Endodermal cell (in vitro differentiated cells): ENCODE measurements at places on chromosomes 1 and 21. TPM values are rescaled to one million over a fixed set of nuclear protein-coding genes. Genes with fewer than 3 reads are reported as not detected.

Gene ADAMTS4
- total RNA-seq = 3.4 to 9.6 TPM (median 8.2 TPM) in 3 replicates

Gene TTLL10
- total RNA-seq = 0.14 and 1.2 TPM in 2 replicates

Gene WNT2B
- total RNA-seq = 0.35 to 0.51 TPM (median 0.40 TPM) in 3 replicates

DNA sequence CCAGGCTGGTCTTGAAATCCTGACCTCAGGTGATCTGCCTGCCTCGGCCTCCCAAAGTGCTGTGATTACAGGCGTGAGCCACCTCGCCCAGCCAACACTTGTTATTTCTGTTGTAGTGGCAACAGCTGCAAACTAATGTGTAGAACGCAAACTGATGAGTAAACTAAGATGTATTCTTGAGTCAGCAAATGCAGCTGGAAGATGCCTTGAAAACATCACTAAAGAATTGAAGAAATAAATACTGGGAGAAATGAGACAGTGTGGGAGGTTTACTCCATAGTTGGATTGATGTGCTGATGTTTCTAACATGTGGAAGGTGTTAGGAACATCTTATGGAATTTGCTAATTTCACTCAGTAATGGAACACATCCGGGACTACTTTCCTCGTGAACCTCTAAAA, 61.3 kb upstream of the KCNE2 start:
- no peak for DNase-seq
- H3K36me3 ChIP-seq = no peaks in the 10 kb centered on the region
- H3K27ac ChIP-seq = no peak overlapping the region
- H3K27me3 ChIP-seq = no peaks in the 10 kb centered on the region
- no peak overlapping the region for H3K4me3 ChIP-seq

DNA sequence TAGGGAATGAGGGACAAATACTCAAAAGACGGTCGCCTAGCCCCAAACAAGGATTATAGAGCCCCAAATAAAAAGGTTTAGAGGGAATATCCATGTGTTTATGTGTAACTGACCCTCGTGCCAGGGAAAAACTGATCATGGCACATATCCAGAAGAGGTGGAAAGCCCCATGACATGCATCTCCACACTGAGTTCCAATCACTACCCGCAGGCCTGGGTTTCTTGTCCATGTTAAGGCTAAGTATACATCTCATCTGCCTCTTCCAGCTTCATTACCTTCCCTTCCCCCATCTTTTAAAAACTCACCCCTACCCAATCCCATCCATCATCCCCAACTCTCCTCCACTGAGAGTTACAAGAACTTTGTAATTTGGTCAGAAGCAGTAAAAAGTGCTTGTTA, 15.2 kb downstream of the GADD45A start:
- H3K36me3 ChIP-seq = no peaks in the 10 kb centered on the region

- no peaks in the 10 kb centered on the region for H3K36me3 ChIP-seq
- H3K4me1 ChIP-seq = peaks cover 31% of the 10 kb centered on the region
- H3K4me3 ChIP-seq = no peak overlapping the region
- DNase-seq = no peak
Measured at GRCh38 chr1:159937054-159937750, 8.2 kb downstream of the IGSF9 start.

- no peak for DNase-seq
- H3K27ac ChIP-seq = no peak overlapping the region
- H3K4me1 ChIP-seq = peaks cover 22% of the 10 kb centered on the region
- no peaks in the 10 kb centered on the region for H3K27me3 ChIP-seq
- H3K4me3 ChIP-seq = no peak overlapping the region
Measured at GRCh38 chr1:21939650-21940374, 2.7 kb upstream of the HSPG2 start.

DNA sequence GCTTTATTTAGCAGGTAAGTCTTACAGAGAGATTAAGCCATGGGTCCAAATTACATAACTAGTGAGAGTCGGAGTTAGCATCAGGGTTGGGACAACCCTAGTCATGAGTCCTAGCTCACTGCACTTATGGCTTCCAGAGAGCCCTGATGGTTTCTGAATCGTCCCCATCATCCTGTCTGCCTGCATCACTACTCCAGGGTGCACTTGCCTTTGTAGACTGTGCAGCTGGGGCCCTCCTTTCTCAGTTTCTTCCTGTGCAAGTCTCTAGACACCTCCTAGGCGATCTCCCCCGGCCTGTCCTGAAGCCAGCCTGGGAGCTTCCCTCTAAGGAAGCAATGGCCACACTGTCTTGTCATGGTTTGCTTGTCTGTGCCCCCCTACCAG, 37.1 kb downstream of the KIAA0040 start:
- peaks cover 60% of the 10 kb centered on the region for H3K27me3 ChIP-seq
- H3K4me3 ChIP-seq = no peak overlapping the region
- DNase-seq = no peak
- H3K4me1 ChIP-seq = no peaks in the 10 kb centered on the region
- H3K27ac ChIP-seq = no peak overlapping the region

DNA sequence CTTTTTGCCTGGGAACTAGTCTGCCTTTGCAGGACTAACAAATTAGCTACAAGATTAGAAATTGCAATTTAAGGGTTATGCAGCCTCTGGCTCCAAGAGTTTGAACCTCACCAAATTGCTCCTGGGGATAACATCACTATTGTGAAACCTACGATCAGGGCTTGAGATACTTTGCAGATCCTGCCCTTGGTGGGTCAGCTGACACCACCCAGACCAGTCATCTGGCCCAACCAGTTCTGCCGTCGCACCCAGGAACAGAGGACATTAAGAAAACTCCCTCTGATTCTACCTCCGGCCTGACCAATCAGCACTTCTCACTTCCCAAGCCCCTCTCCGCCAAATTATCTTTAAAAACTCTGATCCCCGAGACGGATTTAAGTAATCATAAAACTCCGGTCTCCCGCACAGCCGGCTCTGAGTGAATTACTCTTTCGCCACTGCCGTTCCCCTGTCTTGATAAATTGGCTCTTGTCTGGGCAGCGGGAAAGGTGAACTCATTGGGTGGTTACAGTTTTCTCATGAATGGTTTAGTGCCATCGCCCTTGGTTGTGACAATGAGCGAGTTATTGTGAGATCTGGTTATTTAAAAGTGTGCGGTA, 32.9 kb upstream of the B3GALT5 start:
- H3K36me3 ChIP-seq = no peaks in the 10 kb centered on the region
- no peak overlapping the region for H3K27ac ChIP-seq
- no peak for DNase-seq
- no peak overlapping the region for H3K4me3 ChIP-seq
